ENCODE measurements at places on chromosomes 4 and X. TPM values are rescaled to one million over a fixed set of nuclear protein-coding genes. Genes with fewer than 3 reads are reported as not detected.

Gene TLR1
- 0.21 TPM for total RNA-seq

Gene AMOT
- total RNA-seq = 5.2 TPM

Gene S100P
- 1.1 TPM for total RNA-seq

Gene TNIP3
- 0.10 TPM for total RNA-seq

Gene RXFP1
- total RNA-seq = not detected

Gene CXCL6
- 0.85 TPM for total RNA-seq

Gene PFKFB1
- total RNA-seq = 0.17 TPM

Gene PPBP
- total RNA-seq = not detected

Gene BEND2
- total RNA-seq = not detected

Gene MAML3
- total RNA-seq = 0.61 TPM

Gene NXF2B
- total RNA-seq = not detected

Gene CLIC2
- total RNA-seq = not detected

Gene HAUS3
- total RNA-seq = 15.2 TPM

Gene UCP1
- not detected for total RNA-seq

Gene PAGE1
- not detected for total RNA-seq

Gene AFF2
- total RNA-seq = 0.04 TPM

Gene KLF8
- 4.7 TPM for total RNA-seq

Gene OCRL
- total RNA-seq = 21.0 TPM

Gene RRH
- 0.10 TPM for total RNA-seq

Gene MUC7
- total RNA-seq = not detected

Gene NCAPG
- 55.2 TPM for total RNA-seq
